GM03348 (cell line): ENCODE measurements at places on chromosomes 2 and 18.

- no peak for DNase-seq
These were observed 69.7 kb upstream of the NCK2 start for GRCh38 chr2:105674859-105675541.

DNA sequence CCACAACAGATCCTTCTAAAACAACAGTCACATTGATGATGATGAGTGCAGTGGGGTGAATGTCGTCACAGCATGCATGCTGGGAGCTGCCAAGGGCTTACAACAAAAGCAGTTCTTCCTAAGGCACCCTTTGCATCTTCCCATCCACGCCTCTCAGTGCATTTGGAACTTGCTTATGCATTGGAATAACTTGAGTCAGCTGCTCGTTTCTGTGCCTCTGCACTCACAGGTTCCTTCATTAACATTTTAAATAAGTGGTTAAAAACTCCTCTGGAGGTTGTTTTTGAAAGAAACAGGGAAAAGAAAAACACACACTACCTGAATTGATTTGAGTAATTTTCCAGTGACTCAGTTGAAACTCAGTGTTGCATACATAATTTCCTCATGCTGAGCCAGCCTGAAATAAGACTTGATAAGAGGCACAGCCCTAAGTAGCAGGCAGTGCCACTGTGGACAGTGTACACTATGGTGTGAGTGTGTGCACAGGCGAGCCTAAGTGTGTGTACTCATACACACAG is 46.8 kb upstream of the TRIM43B start:
- DNase-seq: no peak

DNA sequence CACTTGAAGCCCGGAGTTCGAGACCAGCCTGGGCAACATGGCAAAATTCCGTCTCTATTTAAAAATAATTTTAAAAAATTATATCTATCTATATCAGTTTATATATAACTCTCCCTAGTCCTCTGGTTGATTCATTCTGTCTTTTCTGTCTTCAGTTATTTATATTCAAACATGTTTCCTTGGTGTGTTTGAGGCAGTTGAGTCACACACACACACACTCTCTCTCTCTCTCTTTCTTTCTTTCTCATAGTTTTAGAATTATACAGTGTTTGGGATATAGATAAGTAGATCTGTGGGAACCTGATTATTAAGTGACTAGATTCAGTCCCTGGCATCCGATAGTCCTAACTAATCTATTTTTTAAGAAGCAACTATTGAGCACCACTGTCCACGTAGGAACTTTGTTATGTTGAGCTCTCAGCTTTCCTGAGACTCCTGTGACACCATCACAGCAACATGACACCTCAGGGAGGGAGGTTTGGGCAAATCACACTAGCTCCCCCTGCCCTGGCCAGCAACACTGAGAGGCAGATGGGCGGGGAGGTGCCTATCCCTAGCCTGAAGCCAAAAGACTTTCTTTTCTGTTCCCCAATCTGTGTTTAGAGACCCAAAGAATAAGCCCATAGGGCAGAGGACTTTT is 482.7 kb downstream of the DLGAP1 start:
- DNase-seq: no peak

GRCh38 chr2:102433973-102434654 is 11.2 kb downstream of the IL18RAP start:
- DNase-seq: no peak

- peak; percentile 46 for DNase-seq
These were observed 395.8 kb downstream of the LNPK start for GRCh38 chr2:175606010-175606841.

- peak; percentile 10 for DNase-seq
These were observed 239.0 kb downstream of the CCDC178 start for GRCh38 chr18:33201509-33201926.

- no peak for DNase-seq
These were observed 396.2 kb downstream of the ZNF516 start for GRCh38 chr18:76098674-76099411.

DNA sequence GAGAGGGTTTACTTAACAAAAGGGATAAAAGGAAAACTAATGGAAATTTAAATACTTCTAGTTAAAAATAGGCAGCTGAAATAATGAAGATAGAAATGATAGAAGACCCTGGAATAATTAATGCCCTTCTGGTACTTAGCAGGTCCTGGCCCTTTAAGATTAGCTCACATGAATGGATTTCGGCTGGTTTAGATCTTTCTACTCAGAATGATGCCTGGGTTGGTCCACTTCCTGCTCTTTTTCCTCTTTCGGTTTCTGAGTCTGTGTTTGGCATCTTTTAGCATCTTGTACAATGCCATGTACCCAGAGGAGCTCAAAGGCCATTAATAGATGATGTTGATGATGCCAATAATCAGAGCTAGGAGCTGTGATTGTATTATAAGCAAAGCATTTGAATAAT is 290.5 kb downstream of the CLIP4 start:
- DNase-seq: no peak

- no peak for DNase-seq
These were observed 797 bp downstream of the TTC32 start for GRCh38 chr2:19900931-19901441.

- DNase-seq: no peak
These were observed 11.4 kb downstream of the MYO5B start for GRCh38 chr18:50183556-50183955.

GRCh38 chr2:148658807-148659722 is 14.5 kb downstream of the EPC2 start:
- no peak for DNase-seq

- DNase-seq: no peak
These were observed 94.6 kb upstream of the PPP1CB start for GRCh38 chr2:28656937-28657615.

DNA sequence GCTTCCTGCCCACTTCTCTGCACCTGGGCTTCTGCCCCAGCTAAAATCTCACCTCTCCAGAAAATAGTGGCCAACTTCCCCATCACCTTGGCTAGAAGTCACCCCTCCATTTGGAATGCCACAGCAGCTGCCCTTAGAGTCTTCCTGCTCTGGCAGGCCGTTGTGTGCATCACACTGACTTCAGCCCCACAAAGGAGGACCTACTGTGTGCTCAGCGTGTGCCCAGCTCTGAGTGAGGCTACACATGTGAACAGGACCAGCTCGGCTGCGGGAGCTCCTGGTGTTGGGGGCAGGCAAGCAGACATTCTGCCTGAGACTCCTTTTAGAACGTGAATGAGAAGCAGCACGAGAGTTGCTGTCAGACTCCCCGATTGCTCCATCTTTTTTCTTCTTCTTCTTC is 78.7 kb downstream of the AGAP1 start:
- DNase-seq: no peak

DNA sequence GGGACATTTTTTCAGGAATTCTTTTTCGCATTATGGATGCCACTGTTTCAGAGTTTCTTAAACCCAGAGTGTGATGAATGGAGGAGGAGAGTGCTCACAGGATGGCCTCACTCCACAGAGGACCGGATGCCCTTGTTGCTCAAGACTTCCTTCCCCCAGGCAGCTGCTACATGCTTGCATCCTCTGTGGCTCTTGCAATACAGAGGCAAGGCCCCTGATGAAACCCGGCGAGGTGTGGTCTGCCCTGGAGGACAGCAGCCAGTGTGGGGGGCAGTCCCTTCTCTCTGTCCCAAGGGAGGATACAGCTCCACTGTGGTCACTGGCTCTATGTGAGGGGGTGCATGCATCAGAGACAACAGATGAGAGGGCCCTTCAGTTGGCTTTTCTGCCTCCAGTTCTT is 109.6 kb downstream of the SH3RF3 start:
- DNase-seq: peak; percentile 90

DNA sequence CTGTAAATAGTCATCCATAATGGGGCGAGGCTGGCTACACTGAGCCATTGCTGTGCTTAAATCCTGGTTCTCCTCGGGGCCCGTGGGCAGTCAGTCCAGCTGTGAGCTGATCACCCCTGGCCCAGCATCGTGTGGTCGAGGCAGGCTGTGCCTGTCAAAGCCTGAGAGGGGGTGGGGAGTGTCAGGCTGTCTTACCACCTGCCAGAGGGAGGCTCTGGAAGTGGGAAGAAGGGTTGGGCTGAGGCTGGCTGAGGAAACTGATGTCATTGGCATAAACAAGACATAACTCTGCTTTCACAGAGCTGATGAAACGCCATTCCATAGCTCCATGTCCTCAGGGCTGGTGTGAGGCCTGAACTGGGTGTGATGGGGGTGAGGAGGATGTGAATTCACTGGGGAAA is 49.7 kb downstream of the KLHL29 start:
- DNase-seq: no peak

- DNase-seq: no peak
These were observed 585.0 kb downstream of the NR4A2 start for GRCh38 chr2:155747531-155747930.

DNA sequence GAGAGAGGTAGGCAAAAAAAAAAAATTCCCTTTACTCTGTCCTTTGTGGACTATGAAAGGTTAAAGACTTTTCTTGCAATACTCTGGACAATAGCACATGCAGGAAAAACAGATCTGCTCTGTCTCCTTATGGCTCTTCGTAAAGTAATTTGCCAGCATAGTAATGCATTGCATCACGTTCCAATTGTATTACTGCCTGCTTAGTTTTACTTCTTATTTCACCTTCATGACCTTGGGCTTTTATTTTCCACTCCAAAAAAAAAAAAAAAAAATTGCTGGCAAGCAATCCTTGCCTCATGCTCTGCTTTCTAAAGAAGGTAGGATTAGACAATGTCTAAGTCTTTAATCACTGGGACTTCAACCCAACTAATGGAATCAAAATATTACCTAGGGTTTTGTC is 1802.7 kb downstream of the SUCLG1 start:
- no peak for DNase-seq

DNA sequence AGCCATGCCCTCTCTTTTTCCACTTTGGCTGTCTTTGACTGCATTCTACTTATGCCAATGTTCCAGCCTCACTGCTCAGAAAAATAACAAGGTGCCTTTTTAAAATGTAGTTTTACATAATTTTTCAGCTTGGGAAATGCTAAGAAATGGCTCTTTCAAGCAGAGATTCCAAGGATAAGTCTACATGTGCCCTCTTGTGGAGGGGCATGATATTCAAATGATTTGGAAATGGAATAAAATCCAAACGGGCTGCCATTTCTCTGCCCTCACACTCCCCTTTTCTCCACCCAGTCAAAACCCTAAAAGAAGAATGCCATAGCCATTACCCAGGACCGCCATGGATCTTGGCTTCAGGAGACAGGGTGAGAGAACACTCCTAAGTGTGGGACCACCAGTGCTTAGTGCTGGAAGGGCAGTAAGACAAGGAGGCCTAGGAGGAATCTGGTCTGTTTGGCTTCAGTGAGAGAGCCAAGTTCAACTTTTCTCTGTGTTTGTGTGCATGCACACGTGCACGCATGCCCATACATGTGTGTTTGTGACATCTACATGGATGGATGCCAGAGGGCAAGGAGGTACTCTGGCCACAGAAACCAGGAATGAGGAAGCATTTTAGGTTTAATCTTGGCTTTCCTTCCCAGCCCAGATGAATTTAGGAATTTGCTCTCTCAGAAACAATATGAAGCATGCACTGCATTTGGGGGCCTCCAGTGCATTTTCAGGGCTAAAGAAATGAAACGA is 174.0 kb upstream of the SLC14A2 start:
- peak; percentile 68 for DNase-seq

GRCh38 chr2:105393373-105394055 is 5.3 kb downstream of the FHL2 start:
- DNase-seq: peak; percentile 62

DNA sequence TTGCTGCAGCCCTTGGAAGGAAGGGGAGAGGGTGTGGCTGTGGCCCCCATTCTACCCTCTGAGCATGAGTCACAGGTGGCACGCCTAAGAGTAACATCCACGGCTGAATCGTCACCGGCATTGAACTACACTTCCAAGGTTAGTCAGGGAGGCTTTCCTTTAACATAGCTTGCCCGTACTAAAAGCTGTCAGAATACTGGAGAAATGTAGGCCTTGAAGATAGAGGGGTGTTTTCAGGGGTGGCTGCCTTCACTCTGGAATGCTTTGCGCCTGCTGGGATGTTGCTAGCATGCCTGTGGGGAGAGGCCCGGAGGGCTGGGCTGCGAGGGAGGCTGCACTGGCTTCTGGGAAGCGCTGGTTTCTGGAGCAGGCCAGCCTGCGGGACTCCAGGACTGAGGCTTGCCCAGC is 333.7 kb downstream of the AGAP1 start:
- no peak for DNase-seq

GRCh38 chr2:239093542-239093941 is 245.7 kb downstream of the TWIST2 start:
- no peak for DNase-seq

DNA sequence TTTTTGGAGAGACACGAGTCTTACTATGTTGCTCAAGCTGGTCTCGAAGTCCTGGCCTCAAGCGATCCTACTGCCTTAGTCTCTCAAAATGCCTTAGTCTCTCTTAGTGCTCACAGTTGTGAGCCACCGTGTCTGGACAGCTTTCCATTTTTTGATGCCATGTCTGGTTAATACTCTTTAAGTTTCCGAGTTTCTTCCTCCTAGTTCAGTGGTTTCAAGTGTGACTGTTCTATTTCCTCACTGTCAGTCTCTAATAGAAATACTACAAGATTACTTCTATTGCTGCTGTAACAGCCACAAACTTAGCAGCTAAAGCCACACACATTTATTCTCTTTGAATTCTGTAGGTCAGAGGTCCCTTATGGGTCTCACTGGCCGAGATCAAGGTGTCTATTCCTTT is 125.1 kb upstream of the MGAT5 start:
- no peak for DNase-seq

DNA sequence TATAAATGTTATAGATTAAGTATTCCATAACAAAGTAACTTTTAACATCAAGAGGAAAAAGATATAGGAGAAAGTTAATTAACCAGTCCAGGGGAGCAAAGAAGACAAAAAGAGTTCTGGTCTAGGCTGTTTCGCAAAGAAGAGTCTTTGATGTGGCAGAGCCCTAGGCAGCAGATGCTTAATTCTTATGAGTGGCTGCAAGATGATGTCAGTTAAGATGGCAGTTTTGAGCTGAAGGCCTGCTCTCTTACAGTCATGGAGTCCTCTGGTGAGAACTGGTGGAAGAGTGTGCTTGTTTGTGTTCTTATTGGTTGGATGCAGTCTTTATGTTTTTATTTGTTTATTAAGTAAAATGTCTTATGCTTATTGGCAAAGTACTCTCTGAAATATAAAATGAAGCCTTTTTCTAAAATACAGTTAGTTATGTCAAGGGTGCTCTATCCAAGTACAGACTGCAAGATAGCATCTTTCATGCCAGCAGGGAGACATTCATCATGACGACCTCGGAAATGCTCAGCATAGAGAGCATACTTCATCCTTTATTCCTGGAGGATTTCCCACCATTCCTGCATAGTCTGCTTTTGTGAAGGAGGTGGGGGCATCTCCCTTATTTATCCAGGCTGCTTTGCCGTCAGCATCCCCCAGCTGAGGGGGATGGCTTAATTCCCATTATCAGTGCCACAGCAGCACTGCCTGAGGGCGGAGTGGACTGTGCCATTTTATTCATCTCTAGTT is 38.9 kb upstream of the SERPINE2 start:
- DNase-seq: no peak
